ENCODE measurements at places on chromosomes 7 and 10.

GRCh38 chr10:110860576-110861241, 11.0 kb upstream of the PDCD4 start:
- DNase-seq = no peak

DNA sequence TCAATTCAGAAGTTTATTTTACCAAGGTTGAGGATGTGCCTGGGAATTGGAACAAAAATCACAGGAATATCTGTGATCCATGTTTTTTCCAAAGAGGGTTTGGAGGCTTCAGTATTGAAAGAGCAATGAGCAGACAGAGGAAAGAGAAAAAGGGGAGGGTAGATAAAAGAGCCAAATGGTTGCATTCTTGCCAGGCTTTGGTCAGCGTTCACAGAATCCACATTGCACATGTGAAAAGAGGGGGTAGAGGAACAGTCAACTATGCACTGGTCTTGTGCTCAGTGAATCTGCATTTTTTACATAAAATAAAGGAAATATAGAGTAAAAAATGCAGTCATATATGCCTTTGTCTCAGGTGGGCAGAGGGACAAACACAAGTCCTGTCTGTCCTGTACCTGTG, 20.6 kb upstream of the ERCC6 start:
- DNase-seq = no peak

DNA sequence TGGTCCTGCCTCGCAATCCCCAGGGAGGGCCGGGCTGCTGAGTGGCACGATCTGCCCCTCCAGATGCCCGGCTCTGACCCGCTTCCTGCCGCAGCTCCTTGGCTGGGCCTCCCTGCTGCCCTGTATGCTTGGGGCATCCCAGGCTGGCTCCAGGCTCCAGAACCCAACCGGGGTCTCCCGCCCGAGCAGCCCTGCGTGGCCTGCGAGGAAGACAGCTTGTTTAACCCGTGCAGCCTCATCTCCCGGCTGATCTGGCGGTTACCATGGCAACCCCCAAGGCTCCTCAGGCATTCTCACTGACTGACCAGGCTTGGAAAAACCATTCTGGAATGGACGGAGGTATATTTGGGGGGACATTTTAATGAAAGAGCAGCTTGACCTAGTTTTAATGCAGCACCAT, 232.4 kb upstream of the MYO3A start:
- DNase-seq = no peak

DNA sequence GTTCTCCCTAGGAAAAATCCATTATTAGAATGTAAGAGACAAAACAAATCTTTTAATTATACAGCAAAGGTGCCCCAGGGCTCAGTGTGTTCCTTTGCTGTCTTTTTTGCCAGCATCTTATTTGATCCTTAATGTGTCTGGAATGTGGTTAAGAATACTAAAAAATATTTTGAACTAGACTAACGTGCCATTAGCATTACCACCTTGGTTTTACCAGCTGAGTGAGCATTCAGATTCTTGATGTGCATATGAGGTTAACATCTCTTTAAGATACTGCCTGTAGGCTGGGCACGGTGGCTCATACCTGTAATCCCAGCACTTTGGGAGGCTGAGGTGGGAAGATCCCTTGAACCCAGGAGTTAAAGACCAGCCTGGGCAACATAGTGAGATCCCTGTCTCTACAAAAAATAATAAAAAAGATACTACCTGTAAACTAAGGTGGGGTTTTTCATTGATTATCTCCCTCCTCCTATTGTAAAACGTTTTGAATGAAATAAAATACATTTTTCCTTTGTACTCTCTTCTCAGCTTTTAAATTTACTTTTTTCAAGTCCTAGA, 96.6 kb downstream of the CCNY start:
- DNase-seq = no peak

DNA sequence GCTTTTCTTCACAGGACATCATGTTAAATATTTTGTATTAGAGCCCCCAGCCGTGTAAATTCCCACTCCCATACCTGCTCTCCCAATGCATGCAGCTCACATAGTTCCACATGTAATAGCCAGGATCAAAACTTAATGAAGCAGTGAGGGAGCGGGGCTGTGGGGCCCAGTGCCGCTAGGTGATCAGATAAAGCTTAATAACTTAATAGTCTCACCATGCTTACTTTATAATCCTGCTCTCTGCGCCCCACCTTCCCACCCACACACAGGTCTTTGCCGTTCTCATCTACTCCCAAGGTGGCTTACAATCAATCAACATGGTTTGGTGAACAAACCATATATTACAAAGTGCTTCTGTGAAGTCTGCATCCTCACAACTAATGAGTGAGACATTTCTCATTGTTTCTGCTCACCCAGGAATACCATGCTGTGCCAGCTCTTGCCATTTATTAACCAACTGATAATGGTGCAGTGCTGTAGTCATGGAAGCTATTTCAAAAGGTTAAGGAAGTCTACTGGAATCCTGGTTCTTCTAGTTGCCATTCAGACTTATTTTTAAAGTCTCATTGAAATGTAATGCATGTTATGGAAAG, 156.4 kb downstream of the CTTNBP2 start:
- DNase-seq = no peak

Data from HS-27A (cell line).